ENCODE measurements at places on chromosomes 11 and 22.

GRCh38 chr22:17777005-17777716, 2.9 kb upstream of the BID start:
- DNase-seq, result no peak

DNA sequence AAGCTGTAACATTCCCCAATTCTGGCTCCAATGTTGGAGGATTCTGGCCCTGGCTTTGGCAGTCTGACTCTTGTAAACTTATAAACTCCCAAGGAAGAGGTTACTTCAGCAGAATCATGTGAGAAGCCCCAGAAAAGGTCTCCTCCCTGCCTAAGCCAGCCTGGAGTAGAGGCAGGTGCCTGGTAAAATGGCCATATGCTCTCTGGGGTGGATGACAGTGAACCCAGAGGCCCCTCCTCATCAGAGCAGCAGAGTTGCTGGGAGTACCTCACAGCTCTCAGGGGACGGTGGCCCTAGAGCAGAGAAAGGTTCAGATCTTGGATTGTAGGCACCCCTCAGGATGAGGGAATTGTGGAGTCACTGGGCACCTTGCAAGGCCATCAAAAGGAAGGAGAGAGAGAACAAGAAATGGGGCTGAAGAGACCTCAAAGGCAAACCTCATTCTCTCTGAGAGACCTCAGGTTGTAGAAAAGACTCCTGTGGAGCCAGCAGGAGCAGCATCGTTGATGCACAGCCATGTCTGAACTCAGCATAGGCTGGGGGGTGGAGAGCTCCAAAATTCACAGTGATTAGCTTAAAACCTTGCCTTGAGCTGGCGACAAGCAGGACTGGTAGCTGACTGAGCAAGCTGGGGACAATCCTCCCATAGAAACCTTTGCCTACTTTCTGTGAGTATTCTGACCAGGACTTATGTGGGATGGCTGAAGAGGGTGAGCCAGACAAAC, 4.9 kb upstream of the P2RY6 start:
- no peak for DNase-seq

- DNase-seq, result no peak
Observed at GRCh38 chr11:104091281-104092096, 55.0 kb downstream of the DDI1 start.

GRCh38 chr11:61905801-61906521, 11.4 kb downstream of the RAB3IL1 start:
- DNase-seq, result no peak

GRCh38 chr11:76800466-76801200, 17.5 kb downstream of the TSKU start:
- DNase-seq, result no peak

DNA sequence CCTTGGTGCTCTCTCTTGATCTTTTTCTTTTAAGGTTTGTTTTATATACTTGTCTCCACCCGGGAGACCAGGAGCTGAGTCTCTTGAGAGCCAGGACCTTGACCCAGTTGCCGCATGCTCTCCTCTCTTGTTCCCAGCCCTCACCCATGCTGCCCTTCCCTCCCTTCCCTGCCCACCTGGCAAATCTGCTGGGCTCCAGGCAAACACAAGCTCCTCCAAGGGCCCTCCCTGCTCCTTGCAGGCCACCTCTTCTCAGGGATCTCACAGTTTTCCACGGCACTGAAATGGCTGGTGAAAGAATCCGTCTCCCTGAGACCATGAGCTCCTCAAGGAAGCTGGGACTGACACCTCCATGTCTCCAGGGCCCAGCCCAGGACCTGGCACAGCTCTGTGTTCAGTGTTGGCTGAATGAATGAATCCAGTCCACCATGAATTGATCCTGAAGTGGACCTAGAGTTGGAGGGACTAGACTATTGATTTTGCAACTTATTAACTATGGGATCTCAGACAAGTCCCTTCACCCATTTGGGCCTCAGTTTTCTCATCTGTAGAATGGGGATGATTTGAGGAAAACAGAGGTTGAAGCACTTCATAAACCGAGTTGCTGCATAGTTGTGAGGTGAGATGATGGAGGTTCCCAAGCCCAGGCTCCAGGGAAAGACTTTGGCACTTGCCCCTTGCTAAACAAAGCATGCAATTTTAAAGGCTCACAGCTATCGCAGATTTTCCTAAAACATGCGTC, 25.1 kb upstream of the FBLN1 start:
- DNase-seq, result no peak

GRCh38 chr11:102530558-102530957, at the start of gene MMP7:
Gene MMP7, minus strand, starts transcription at chr11:102530747. Its CDS starts 47 bp downstream, at chr11:102530700.
- DNase-seq, result no peak

DNA sequence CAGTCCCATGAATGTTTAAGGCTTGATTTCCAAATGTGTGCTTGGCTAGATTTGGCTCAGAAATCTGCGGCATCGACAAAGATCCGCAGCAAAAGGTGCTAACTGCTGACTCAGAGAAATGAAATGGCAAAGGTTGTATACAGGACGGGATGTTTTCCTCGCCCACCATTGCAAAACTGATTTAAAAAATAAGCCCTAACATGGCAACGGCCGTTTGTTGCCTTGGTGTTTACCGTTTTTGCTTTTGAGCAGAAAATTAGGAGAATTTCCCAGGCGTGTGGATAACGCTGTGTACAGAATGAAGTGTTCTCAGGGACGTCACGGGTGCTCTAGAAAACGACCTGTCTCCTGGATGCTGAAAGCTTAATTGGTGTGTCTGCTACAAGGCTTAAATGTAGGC, 70.2 kb downstream of the ARHGAP8 start:
- DNase-seq, result no peak

- DNase-seq, result no peak
Observed at GRCh38 chr11:57646799-57647303, 2.9 kb downstream of the YPEL4 start.

DNA sequence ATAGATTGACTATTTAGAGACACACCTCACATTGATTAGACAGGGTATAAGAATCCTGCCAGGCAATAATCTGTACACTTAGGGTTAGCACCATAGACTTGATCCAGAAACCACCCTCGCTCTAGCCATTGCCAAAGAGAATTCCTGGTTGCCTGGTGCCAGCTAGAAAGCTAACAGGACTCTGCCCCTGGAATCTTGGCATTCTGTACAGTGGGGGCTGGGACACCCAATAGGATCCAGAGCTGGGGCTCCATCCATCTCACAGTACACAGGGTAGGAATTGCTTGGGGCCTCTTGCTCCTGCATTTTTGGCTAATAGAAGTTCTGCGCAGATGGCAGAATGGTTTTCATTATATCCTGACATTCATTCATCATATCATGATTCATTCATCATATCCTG, 3.0 kb upstream of the APLNR start:
- no peak for DNase-seq

DNA sequence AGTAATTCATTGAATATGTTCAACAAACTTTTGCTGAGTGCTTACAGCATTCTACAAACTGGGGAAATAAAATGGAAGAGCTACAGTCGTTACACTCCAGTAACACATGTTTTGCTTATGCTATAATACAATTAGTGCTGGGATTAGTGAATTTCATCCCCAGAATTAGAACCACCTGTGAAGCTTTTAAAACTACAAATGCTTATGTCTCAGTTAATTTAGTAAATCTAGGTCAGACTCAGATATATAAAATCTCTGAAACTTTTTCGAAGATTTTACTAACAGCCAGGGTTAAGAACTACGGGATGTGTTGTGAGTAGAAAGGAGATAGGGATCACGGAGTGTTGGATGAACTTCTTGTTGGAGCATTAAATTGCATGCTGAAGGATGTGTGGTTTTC, 33.7 kb upstream of the EED start:
- DNase-seq, result no peak

DNA sequence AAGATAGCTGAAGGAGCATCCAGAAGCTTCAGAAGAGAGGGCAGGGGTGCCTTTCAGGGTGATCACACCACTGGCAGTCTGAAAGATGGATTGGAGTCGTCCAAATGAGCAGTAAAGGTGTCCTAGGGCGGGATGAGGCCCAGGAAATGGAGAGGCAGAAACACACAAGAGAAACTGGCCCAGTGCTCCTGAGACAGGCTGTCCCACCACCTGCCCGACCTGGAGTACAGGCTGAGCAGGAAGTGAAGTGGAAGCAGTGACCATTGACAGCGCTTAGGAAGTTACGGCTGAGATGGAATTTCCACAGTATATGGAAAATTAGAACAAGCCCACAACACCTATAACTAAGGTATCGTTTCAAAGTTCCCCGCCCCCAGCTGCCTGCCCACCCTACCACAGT, 16.1 kb downstream of the EIF3F start:
- no peak for DNase-seq

- no peak for DNase-seq
Observed at GRCh38 chr11:92457250-92457649, 232.6 kb downstream of the FAT3 start.
